ENCODE measurements at places on chromosomes 5 and 9.

DNA sequence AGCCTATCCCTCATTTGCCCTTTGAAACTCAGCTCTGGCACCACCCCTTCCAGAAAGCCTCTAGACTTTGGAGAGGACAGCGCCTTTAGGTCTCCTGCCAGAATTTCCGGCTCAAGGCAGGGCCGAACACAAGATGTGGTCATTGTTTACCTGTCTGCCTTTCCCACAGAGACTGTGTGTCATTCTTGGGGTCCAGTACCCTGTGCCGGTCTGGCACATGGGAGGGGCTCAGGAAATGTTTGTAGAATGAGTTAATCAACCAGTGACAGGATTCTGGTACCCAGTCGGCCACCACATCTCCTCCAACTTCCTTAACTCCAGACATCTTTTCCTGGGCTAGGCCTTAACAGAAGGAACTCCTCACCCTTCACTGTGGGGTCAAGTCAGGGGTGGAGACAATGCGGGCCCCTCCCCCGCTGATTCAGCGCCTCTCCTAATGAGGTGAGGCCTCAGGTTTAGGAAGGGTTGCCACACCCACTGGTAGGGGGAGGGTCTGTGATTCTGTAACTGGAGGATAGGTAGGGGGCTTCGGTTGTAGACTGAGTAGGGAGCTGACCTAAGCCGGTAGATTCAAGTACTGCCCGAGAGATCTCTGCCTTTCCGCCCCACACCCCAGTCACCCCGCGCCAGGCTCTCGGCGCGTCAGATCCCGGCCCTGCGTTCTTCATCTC lies 29.3 kb downstream of the PCDH1 start:
- no peak for DNase-seq

GRCh38 chr9:98402019-98402840 lies 146.8 kb upstream of the TBC1D2 start:
- no peak for DNase-seq

GRCh38 chr9:33687779-33688178 lies 107.6 kb upstream of the PRSS3 start:
- no peak for DNase-seq

DNA sequence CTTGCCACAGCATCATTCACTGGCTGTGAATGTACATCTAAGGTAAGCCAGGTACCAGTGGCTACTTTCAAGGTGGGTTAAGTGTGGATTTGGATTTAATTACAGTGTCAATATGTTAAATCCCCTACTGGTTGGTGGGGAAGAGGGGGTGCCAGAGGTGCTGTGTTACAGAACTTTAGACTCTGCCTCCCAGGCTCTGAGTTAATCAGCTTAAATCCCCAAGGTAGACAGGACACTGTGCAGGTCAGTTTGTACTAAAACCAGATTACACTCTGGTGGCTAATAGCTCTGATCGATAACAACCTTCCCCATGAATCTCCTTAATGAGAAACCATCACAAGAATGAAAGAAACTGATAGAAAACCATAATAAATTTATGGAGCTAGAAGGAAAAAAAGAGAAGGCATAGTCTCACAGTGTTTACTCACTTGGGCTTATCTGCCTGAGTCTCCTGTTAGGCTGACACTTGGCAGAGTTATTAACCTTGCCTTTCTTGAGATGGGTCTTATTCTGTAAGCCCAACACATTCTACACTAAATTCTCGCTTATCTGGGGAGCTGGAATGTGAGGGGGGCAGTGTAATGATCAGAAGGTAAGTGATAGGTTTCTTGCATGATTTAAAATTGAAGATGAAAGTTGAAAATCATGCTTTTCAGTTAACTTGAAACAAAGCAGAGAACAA lies 106.8 kb downstream of the LMNB1 start:
- DNase-seq: no peak

DNA sequence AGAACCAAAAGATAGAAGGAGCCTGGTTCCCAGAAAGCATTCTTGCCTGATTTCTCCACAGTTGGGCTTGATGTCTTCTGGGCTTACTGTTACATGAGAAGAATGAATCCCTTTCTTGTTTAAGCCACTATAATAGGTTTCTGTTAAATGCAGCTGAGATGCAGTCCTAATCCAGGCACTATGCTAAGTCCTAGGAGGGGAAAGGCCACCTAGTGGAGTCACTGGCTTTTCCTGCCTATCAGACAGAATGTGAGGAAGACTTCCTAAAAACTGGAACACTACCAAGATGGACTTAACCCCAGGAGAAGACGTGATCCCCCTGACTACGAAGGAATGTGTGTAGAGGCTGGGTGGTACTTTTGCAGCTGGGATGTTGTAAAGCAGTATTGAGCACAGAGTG lies 34.3 kb upstream of the FSD1L start:
- no peak for DNase-seq

- DNase-seq: no peak
Measured at GRCh38 chr9:125233678-125234077, 7.5 kb downstream of the HSPA5 start.

DNA sequence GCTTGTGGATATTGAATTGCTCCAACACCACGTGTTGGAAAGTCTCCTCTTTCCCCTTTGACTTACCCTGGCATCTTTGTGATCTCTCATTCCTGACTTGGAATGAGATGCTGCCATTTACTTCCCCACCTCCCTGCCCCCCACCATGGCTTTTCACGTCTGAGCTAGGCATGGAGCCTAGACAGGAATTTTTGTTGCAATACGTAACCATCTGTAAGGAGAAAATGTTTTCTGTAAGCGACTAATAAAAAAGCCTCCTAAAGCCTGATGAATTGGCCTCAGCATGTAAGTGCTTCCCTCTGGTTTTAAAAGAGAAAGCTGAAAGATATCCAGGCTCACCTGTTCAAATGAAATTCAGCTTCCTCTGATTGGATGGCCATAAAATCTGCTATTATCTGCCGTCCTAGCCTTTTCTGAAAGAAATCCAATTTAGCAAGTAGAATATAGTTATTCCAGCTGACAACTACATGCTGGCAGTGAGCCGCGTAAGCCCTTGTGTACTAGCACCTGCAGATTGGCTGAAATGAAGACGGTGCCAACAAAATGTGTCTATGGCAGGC lies 200.1 kb downstream of the NSG2 start:
- DNase-seq: no peak

- no peak for DNase-seq
Measured at GRCh38 chr5:163619273-163619934, 114.0 kb downstream of the MAT2B start.

DNA sequence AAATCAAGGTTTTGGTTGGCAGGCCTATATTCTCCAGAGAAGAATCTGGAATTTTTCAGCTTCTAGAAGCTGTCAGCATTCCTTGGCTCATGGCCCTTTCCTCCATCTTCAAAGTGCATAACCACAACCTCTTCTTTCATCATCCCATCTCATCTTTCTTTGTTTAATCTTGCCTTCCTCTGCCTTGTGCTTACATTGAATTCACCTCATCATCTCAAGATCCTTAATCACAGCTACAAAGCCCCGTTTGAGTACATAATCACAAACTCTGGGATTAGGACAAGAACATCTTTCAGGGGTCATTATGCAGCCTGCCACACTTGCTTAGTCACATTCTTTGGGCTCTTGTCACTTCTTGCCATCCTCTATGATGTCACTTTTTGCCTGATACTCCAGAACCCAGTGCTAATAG lies 130.3 kb downstream of the FOXD1 start:
- DNase-seq: no peak

DNA sequence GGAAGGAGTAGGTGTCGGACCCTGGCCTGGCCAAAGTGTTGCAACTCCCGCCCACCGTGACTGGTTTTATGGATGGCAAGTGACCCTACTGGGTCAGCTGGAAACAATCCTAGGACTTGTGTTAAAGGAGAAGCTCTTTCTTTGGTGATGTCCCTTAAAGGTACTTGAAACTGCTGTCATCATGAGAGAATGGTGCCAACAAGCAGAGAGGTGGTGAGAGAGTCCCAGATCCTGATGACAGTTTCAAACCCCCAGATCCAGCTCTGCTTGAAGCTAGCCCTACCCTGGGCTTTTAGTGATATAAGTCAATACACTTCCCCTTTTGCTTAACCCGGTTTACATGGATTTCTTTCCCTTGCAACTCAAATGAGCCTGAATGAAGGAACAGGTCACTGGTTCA lies 72.5 kb upstream of the UBTD2 start:
- DNase-seq: no peak

- DNase-seq: no peak
Measured at GRCh38 chr5:132281856-132282614, 12.2 kb upstream of the SLC22A4 start.

DNA sequence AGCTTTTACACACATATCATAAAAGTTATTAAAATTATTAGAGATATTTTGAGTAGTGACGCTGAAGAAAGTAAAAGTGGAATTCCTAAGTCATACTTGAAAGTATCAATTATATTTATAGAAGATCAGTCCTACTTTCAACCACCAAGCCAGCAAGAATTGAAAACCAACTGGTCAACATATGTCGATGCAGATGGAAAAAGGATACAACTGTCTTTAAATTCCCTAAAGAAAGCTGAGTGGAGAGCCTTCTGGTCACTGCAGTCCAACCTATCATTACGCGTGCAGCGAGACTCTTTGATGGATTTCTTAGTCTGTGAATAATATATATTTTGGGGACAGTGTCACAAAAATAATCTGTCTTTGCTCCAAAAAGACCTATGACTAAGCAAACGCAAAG lies 15.3 kb downstream of the MEF2C start:
- no peak for DNase-seq

DNA sequence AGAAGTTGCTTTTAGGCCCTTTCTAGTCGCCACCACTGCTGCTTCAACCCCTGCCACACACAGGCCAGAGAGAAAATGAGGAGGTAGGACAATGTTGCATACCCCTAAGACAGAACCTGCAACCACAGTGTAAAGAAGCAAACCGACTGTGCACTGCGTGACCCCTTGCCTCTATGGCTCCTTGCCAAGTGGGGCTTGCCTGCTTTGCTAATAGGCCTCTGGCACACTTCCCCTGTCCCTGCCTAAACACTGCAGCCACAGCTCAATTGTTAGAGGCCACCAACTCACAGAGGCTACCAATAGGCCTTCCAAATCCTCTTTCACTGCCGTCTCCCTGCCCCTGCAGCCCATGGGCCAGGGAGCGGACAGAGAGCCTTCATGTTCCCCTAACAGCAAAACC lies 280.1 kb downstream of the CDH10 start:
- no peak for DNase-seq

DNA sequence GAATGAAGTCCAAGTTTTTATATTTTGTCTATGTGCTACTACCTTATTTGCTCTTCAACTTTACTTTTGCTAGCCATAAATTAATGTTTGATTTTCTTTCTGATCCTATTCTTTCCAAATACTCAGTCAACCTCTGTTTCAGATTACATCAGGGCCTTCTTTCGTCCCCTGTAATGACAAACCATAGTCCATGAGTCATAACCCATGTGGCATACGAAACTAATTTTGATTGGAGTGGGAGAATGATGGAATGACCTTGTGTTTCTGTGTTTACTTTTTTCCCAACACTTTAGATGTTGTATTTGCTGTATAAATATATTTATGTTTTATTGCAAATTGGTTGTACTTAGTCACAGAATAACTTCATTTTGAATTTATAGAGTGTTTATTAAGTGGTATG lies 1043.1 kb downstream of the DTWD2 start:
- no peak for DNase-seq

- DNase-seq: no peak
Measured at GRCh38 chr5:10452768-10453331, 11.2 kb downstream of the ROPN1L start.

DNA sequence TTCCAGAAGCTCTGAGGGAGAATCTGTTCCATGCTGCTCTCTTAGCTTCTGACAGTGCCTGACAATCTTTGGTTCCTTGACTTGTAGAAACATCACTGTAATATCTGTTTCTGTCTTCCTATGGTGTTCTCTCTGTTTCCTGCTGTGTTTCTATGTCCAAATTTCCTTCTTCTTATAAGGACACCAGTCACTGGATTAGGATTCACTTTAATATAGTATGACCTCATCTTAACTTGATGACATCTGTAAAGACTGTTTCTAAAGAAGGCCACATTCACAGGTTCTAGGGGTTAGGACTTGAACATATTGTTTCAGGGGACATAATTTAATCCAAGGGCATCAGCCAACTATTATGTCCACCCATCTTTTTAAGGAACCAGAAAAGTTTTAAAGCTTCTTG lies 265.6 kb downstream of the ZSWIM6 start:
- DNase-seq: no peak

GRCh38 chr5:103476811-103477210 lies 85.8 kb downstream of the NUDT12 start:
- DNase-seq: no peak

GRCh38 chr5:102153003-102153759 lies 142.9 kb downstream of the SLCO4C1 start:
- no peak for DNase-seq

DNA sequence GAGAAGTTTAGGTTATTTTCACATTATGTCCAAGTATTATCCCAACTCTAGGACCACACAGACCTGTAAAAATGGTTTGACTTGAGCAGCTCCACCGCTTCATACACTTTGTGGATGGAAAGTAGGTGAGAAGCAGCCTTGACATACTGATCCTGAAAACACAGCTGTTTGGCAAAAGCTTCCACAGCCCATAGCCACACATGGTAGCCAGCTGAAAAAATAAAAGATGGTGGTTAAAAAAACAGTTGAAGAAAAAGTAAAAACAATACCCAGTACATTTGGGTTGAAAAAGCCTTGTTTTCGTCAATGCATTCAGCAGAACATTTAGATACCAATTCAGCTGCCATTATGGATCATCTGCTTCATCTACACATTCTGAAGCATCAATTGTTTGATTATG lies 36.7 kb downstream of the GEMIN5 start:
- DNase-seq: no peak

DNA sequence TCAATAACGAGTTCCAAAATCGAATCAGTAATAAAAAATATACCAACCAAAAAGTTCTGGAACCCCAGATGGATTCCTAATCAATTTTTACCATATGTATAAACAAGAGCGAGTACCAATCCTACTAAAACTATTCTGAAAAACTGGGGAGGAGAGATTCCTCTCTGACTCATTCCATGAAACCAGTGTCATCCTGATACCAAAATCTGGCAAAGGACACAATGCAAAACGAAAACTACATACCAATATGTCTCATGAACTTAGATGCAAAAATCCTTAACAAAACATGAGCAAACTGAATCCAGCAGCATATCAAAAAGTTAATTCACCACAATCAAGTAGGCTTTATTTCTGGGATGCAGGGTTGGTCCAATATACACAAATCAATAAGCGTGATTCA lies 30.5 kb upstream of the MACIR start:
- no peak for DNase-seq

- no peak for DNase-seq
Measured at GRCh38 chr5:60883229-60883628, 39.2 kb upstream of the ELOVL7 start.

GRCh38 chr5:54668096-54668495 lies 150.5 kb downstream of the SNX18 start:
- no peak for DNase-seq

GRCh38 chr5:12586406-12586805 lies 682.2 kb upstream of the CTNND2 start:
- DNase-seq: no peak

GRCh38 chr5:88557881-88558280 lies 289.2 kb upstream of the TMEM161B start:
- no peak for DNase-seq
